ENCODE measurements at places on chromosomes 7 and 10.

DNA sequence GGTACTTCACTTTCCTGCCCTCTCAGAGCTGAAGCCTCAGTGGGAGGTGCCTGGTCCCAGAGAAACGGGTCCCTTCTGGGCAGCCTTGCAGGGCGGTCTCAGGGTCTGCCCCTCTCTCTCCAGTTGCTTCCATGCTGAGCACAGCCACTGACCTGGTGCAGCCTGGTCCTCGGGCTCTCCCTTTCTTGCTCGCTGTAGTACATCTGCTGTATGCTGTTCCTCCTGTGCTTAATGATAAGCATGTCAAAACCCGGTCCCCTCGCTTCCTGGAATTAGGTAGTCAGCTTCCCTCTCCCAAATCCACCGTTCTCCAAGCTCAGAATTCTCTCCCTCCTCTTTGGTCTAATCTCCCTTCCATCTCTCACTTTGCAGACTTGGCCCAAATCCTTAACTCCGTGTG, 11.0 kb upstream of the HPS1 start:
- no peak for DNase-seq

DNA sequence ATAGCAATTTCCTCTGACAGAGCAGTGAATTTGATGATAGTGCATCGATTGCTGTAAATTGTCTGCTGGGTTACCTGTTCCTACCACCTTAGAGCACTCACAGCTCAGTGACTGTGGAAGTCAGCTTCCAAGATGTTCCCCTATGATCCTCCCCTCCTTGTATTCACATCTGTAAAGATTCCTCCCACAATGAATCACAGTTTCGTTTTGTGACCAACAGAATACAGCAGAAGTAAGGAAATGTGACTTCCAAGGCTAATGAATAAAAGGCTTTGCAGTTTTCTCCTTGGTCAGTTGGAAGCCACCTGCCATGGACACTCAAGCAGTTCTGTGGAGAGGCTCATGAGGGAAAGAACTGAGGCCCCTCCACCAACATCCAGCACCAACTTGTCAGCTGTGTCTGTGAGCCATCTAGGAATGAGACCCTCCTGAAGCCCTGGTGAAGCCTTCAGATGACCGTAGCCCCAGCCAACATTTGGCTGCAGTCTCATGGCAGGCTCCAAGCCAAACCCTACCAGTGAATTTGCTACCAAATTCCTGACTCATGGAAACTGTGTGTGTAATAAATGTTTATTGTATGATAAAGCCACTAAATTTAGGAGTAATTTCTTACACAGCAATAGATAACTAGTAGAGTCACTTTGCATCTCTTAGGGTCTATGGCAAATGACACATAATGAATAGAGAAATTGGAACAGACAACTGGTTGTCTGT, 309.5 kb upstream of the NPVF start:
- no peak for DNase-seq

DNA sequence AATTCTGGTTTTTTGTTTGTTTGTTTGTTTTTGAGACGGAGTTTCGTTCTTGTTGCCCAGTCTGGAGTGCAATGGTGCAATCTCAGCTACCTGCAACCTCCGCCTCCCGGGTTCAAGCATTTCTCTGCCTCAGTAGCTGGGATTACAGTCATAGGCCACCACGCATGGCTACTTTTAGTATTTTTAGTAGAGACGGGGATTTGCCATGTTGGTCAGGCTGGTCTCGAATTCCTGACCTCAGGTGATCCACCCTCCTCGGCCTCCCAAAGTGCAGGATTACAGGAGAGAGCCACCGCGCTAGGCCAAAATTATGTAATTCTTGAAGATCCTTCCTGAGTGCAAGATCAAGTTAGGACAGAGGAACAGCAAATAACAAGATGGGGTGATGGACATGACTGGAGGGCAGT, 719 bp downstream of the ZNF33B start:
- no peak for DNase-seq

DNA sequence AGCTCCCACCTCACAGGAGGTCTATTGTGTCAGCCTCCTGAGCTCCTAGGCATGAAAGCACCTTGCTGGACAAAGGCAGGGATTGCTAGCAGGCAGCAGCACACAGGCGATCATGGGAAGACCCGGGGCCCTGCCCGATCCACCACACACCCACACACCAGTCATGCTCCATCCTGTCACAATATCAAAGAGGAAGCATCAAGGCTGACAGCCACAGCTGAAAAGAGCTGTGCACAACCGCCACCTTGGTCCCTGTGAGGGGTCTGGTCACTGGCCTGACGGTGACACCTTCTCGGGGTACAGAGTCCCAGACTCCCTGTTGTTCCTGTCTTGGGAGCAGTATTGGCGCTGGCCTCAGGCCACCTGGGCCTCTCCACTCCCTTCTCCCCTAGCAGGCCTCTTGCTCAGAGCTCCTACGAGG, 89.7 kb upstream of the RET start:
- no peak for DNase-seq

DNA sequence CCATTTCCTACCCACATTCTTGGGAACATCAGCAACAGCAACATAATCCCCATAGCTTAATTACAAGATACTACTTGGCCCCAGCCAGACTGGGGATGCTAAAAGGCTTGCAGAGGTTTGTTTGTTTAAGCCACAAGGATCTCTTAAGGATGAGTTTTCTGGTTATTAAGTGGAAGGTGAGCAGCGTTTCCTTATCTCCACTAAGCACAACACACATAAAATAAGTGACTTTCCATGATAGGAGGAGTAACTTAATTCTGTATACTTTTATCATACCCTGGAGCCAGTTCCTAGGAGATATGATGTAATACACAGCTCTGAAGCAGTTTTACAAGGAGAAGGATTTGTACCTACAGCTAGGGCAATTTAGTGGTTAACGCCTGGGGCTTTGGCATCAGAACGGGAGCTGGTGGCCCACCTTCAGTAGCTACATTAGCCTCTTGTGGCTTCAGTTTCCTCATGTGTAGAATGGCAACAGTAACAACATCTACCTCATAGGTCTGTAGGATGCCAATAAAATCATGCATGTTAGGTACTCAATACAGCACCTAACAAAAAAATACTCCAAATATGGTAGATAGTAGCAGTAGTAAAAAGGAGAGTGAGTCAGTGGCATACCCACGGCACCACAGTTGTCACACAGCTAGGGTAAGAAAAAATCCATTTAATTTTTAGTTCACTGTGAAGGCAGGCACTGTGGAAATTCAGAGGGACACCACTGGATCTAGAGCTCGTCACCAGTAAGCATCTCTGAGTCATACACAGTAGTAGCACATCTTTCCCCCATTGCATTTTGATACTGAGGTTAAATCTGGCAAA, 55.2 kb downstream of the DOCK4 start:
- DNase-seq = no peak

DNA sequence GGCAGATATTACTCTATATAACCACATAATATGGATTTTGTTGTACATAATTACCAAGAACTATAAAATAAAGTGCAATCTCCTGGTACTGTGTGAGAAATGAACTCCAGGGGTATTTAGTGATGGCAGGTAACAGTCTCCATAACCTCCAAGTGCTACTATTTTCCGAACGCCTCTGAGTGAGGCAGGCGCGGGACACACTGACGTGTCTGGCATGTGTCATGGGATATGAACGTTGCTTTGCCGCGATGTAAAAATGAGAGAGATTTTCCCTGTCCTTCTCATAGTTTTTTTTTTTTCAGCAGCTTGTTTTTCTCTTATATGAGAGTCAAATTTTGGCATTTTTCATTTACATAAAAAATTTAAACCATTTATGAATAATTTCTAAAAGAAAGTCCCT, 3.6 kb downstream of the ADARB2 start:
- DNase-seq = no peak

DNA sequence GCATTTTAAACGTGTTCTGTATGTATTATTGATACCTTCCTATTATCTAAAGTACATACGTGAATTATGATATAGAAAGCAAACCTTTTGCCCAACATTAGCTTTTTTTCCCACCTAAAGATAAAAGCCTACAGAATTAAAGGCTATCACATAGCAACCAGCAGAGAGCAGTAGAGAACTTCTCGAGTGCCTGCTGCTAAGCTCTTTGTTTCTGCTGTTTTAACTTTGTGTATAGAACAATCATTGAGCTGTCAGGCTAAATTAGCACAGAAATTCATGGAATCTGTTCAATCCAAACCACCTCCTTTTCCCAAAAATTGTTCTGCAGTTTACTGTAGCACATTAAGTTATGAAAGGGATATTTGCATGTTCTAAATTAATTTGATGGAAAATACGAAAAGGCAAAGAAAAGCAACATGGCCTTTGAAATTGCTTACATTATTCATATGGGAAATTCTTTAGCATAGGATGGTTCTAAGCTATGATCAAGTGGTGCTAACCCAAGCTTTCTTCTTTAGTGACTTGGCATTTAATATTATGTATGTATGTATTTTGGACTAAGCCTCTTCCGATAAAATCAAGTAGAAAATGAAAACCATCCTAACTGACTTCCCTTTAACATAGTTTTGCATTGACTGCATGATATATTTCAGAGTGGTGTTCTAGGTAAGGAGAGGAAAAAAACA, 1288.5 kb downstream of the GATA3 start:
- DNase-seq = peak; percentile 31

GRCh38 chr7:75889826-75890225, 11.0 kb downstream of the RHBDD2 start:
- DNase-seq = no peak
